ENCODE measurements at places on chromosomes 2 and 18.

DNA sequence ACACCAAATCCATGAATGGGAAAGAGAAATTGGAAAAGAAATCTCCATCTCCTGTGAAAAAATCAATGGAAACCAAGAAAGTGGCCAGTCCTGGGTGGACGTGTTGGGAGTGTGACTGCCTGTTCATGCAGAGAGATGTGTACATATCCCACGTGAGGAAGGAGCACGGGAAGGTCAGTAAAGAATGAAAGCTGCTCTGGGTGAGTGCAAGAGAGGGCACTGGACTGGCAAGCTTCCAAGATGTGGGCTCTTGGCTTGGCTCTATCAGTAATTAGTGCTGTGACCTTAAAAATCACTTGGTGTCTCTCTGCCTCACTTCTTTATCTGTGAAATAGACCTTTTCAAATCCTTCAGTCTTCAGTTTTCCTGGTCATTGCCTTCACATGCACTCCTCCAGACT is 89.0 kb downstream of the ZNF532 start:
- H3K27ac ChIP-seq, result no peak overlapping the region
- H3K36me3 ChIP-seq, result no peaks in the 10 kb centered on the region
- H3K4me1 ChIP-seq, result no peaks in the 10 kb centered on the region
- H3K27me3 ChIP-seq, result no peaks in the 10 kb centered on the region
- DNase-seq, result no peak

DNA sequence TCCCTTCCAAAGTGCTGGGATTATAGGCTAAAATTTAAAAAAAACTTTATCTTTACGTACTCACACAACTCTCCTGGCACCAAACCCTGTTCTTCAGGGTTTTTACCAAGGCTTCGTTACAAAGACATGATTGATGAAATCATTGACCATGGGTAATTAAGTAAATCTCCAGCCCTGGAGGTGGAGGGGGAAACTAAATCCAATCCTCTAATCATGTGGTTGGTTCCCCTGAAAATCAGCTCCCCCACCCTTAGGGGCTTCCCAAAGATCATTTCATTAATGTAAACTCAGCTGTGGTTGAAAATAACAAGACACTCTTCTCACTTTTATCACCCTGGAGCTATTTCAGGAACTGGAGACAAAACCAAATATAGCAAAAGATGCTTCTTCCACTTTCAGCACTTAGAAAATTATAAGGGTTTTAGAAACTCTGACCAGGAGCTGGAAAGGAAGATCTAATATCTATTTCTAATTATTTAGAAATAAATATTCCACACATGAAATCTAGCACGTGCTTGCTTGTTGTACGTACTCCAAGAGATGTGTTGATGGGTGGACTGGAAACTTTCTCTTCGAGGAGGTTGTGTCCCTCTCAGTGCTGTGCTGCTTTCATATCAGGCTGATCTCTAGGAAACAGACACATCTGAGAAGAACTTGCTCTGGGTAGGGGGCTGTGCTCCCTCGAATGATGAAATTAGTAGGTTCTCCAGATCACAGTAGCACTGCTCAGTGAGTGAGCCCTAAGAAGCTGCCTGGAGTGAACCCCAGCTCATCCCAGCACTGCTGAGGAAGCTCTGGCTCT is 67.2 kb downstream of the SMAD4 start:
- DNase-seq, result no peak
- H3K4me1 ChIP-seq, result no peaks in the 10 kb centered on the region
- no peak overlapping the region for H3K27ac ChIP-seq
- no peaks in the 10 kb centered on the region for H3K27me3 ChIP-seq
- no peak overlapping the region for H3K4me3 ChIP-seq
- no peaks in the 10 kb centered on the region for H3K36me3 ChIP-seq

DNA sequence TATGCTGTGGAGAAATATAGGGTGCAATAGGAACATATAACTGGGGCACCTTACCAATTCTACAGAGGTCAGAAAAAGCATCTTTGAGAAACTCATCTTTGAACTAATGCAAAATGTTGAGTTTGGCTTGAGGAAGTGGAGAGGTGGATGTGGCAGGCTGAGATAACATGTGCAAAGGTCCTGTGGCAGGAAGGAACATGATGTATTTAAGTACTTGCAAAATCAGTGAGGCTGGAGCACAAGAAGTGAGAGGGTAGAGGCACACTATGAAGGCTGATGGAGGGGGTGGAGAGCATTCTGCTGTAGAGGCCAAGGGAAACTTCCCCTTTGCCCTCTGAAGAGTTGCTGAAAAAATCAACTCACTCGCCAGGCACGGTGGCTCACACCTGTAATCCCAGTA is 14.7 kb upstream of the RAB1A start:
- DNase-seq, result no peak
- H3K36me3 ChIP-seq, result no peaks in the 10 kb centered on the region
- no peaks in the 10 kb centered on the region for H3K27me3 ChIP-seq
- H3K27ac ChIP-seq, result no peak overlapping the region
- no peak overlapping the region for H3K4me3 ChIP-seq

GRCh38 chr18:44637210-44638033 is 43.3 kb upstream of the SETBP1 start:
- H3K27me3 ChIP-seq, result no peaks in the 10 kb centered on the region
- DNase-seq, result no peak
- H3K36me3 ChIP-seq, result no peaks in the 10 kb centered on the region
- no peaks in the 10 kb centered on the region for H3K4me1 ChIP-seq
- peak overlapping the region; percentile 29 for H3K27ac ChIP-seq
- no peak overlapping the region for H3K4me3 ChIP-seq

GRCh38 chr2:180061085-180061484 is 54.0 kb upstream of the CWC22 start:
- no peak overlapping the region for H3K4me3 ChIP-seq
- no peak overlapping the region for H3K27ac ChIP-seq
- no peaks in the 10 kb centered on the region for H3K4me1 ChIP-seq
- DNase-seq, result no peak

GRCh38 chr2:70733646-70734180 is 34.3 kb downstream of the ADD2 start:
- no peak overlapping the region for H3K4me3 ChIP-seq
- H3K4me1 ChIP-seq, result no peaks in the 10 kb centered on the region
- no peaks in the 10 kb centered on the region for H3K36me3 ChIP-seq
- DNase-seq, result no peak
- no peak overlapping the region for H3K27ac ChIP-seq

DNA sequence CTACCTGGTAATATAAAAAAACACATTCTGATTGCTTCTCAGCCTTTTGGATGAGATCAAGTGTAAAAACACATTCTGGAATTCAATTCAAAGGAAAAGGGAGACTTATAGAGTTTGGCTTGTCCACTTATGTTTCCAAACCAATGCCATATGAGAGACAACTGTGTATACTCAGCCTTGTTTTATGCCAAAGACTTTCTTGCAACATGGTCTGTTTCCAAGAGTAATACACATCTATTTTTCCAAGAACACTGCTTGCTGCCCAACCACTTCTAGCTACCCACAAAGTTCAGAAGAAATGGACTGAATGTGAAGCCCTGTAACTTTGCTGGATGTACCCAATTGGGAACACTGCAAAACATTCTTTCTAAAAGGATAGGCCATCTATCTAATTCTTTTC is 48.0 kb upstream of the GRB14 start:
- no peaks in the 10 kb centered on the region for H3K36me3 ChIP-seq
- H3K4me1 ChIP-seq, result no peaks in the 10 kb centered on the region
- H3K27ac ChIP-seq, result no peak overlapping the region

- peaks cover 6% of the 10 kb centered on the region for H3K4me1 ChIP-seq
- H3K27ac ChIP-seq, result no peak overlapping the region
- no peak for DNase-seq
- no peaks in the 10 kb centered on the region for H3K36me3 ChIP-seq
Measured at GRCh38 chr18:10140461-10141282, 226.9 kb downstream of the VAPA start.

DNA sequence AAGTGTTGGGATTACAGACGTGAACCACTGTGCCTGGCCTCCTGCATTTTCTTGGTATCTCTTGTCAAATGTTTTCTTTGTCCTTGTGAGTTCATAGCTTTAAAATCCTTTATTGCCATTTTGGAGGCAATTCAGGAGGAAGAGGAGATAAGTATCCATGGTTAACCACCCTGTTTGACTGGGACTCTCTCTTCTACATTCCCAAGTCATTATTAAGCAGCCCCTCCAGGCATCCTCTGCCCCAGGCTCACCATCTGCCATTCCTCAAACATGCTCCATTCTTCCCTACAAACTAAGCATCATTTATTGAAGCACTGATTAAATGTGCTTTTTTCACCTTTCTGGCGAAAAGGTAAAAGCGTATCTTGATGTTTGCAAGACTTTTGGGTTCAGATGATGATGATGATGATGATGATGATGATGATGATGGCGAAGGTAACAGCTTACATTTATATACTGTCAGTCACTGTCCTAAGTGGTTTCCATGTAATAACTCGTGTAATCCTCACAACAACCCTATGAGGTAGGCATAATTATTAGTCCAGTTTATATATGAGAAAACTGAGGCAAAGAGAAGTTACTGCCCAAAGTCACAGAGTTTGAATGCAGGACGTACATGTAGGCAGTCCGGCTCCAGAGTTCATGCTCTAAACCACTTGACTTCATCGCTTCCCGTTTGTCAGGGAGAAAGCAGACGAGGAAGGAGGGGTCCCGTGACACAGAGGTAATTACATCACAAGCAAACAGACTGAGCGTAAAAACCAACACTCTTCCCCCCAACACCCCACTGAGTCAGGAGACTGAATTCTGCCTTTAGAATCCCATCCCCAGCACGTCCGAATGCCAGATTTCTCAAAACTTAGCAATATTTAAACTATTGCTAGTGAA is 69.7 kb upstream of the ACKR3 start:
- no peaks in the 10 kb centered on the region for H3K36me3 ChIP-seq
- no peak overlapping the region for H3K4me3 ChIP-seq
- H3K27ac ChIP-seq, result no peak overlapping the region
- H3K4me1 ChIP-seq, result no peaks in the 10 kb centered on the region
- no peak for DNase-seq
- no peaks in the 10 kb centered on the region for H3K27me3 ChIP-seq

DNA sequence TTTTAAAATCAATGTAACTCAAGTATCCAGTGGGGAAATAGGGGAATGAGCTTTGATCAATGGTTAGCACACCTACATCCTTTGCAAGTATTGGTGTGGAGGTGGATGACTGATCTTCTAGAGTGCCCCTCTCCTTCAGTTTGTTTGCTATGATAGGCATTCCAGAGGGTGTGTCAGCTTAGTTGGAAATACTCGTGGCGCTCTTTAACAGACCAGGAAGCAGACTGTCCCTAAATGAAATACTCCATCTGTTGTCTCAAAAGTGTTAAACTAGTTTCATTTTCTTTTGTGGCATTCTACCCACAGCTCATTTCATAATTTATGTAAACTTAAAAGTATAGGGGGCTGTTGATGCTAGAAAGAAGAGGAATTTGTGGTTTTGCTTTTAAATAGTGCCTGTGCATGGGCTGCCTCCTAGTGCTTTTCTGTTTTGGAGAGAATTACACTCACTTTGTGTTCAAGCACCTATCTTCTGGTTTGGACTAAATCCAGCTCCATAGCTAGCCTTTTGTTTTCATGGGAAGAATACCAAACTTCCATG is 66.2 kb downstream of the STAT1 start:
- H3K27ac ChIP-seq, result no peak overlapping the region
- H3K36me3 ChIP-seq, result no peaks in the 10 kb centered on the region
- DNase-seq, result no peak
- H3K27me3 ChIP-seq, result no peaks in the 10 kb centered on the region

DNA sequence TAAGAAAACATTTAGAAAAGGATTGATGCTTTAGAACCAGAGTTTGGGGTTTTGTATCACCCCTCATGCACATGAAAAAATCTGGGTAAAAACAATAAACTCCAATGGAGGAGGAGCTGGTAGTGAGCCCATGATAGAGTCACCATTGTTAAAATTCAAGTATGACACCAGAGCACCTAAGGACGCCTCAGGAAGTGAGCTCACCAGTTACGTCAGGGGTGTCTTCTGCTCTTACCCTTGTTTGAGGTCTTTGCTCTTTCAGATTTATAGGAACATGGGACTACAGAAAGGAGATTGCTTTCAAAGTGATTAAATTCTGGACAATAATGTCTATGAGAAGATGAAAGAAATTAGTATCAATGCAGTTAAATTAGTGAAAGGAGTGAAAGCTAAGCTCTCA is 106.5 kb downstream of the LRRTM1 start:
- H3K4me1 ChIP-seq, result no peaks in the 10 kb centered on the region
- H3K36me3 ChIP-seq, result no peaks in the 10 kb centered on the region
- no peak overlapping the region for H3K27ac ChIP-seq
- no peak overlapping the region for H3K4me3 ChIP-seq

- H3K4me1 ChIP-seq, result no peaks in the 10 kb centered on the region
- H3K36me3 ChIP-seq, result no peaks in the 10 kb centered on the region
- no peaks in the 10 kb centered on the region for H3K27me3 ChIP-seq
Measured at GRCh38 chr2:211564441-211564840, 974.2 kb downstream of the ERBB4 start.

DNA sequence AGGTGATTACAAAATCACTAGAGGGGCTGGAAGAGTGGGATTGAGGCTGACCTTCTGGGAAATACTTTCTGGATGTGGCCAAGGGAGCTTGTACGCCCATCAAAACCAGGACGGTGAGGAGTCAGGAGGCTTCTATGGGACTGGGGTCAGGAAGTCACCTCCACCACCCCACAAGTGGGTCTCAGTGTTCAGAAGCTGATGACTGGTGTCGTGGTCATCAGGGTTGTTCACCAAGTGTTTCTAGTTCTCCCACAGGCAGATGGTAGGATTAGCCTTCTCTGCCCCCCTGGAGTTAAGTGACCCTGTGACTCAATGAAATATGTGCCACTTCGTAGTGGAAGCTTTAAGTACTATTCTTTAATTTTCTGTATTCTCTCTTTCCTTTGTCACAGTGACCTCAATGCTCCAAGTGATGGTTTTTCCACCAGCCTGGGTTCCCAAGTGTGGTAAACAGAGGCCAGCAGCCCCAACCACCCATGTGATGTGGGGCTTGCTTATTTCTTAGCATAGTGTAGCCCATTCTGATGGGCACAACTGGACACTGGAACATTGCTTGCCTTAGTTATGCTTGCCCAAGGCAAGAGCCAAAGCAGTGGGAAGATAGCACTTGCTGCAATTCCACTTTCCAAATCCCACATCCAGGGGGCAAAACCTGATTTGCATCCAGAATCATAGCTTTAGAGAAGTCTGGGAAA is 258.8 kb downstream of the CYP26B1 start:
- H3K27me3 ChIP-seq, result no peaks in the 10 kb centered on the region
- H3K4me3 ChIP-seq, result no peak overlapping the region
- no peaks in the 10 kb centered on the region for H3K36me3 ChIP-seq
- no peak overlapping the region for H3K27ac ChIP-seq
- peaks cover 3% of the 10 kb centered on the region for H3K4me1 ChIP-seq

DNA sequence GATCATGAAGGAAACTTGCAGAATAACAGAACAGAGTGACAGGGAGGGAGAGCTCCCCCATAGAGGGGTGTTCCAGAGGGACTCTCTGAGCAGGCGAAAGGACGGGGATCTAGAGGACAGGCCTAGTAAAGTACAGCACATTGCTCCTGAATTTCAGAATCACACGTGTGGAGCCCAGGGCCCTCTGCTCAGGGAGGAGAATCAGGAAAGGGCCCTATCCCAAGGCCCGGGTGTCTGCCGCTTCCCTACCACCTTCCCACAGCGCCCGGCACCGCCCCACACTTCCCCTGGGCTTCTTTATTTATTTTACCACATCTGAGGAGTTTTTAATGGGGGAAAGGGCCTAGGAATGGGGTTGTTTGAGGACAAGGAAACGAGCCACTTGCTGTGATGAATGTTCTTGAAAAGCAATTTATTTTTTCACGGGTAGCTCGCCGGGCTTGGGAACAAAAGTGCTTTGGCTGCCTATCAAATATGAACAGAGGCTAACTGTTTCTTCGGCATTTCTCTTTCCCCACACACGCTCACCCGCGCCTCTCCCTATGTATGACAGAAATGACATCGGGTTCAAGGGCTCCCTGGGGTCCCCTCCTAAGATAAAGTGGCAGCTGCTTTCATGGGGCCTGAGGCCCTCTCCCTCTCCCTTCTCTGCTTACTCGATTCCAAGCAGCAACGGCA is 79.3 kb upstream of the GLI2 start:
- no peak for DNase-seq
- peaks cover 16% of the 10 kb centered on the region for H3K4me1 ChIP-seq
